ENCODE measurements at places on chromosomes 6 and 20. TPM values are rescaled to one million over a fixed set of nuclear protein-coding genes. Genes with fewer than 3 reads are reported as not detected.

Gene TNNC2
- total RNA-seq, result not detected

Gene TREM1
- total RNA-seq, result not detected

GRCh38 chr6:156953479-156954146, 176.4 kb downstream of the ARID1B start:
- peaks cover 6% of the 10 kb centered on the region for H3K36me3 ChIP-seq
- H3K27ac ChIP-seq, result peak overlapping the region; percentile 88
- peak overlapping the region; percentile 78 for H3K4me3 ChIP-seq
- DNase-seq, result no peak

- H3K4me3 ChIP-seq, result no peak overlapping the region
- peaks cover 7% of the 10 kb centered on the region for H3K4me1 ChIP-seq
- peaks cover 37% of the 10 kb centered on the region for H3K36me3 ChIP-seq
- H3K27me3 ChIP-seq, result no peaks in the 10 kb centered on the region
Measured at GRCh38 chr20:25257130-25257529, 9.2 kb downstream of the PYGB start.

GRCh38 chr20:50838707-50839385, 44.0 kb downstream of the BCAS4 start:
- no peak for DNase-seq
- peaks cover 21% of the 10 kb centered on the region for H3K4me1 ChIP-seq
- peak overlapping the region; percentile 85 for H3K27ac ChIP-seq
- H3K27me3 ChIP-seq, result no peaks in the 10 kb centered on the region
- no peaks in the 10 kb centered on the region for H3K36me3 ChIP-seq

DNA sequence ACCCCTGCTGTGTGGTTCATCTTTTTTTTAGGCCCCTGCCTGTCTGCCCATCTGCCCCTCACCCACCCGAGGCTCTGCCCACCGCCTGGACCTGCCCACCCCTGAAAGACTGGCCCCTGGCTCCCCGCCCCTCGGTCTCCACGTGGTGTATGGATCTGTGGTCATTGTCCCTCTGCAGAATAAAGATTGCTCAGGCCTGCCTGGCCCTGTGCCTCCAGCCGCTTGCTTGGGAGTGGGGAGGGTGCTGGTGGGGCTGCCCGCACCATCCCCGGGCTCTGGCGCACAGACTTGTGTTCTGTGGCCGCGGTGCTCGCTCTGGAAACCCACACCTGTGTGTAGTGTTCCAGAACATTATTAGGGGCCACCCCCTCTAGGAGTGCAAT, 1.6 kb downstream of the MAP1LC3A start:
- no peaks in the 10 kb centered on the region for H3K27me3 ChIP-seq
- H3K36me3 ChIP-seq, result peaks cover 11% of the 10 kb centered on the region
- H3K4me1 ChIP-seq, result peaks cover 12% of the 10 kb centered on the region
- no peak for DNase-seq

GRCh38 chr6:70797625-70798024, 129.9 kb downstream of the SMAP1 start:
- no peaks in the 10 kb centered on the region for H3K27me3 ChIP-seq
- H3K36me3 ChIP-seq, result peaks cover 17% of the 10 kb centered on the region
- no peaks in the 10 kb centered on the region for H3K4me1 ChIP-seq
- H3K27ac ChIP-seq, result no peak overlapping the region

Gene GTSF1L
- not detected for total RNA-seq

GRCh38 chr6:150622941-150623874, 23.5 kb downstream of the PLEKHG1 start:
- DNase-seq, result no peak
- peak overlapping the region; percentile 55 for H3K4me3 ChIP-seq
- H3K27me3 ChIP-seq, result peaks cover 2% of the 10 kb centered on the region

DNA sequence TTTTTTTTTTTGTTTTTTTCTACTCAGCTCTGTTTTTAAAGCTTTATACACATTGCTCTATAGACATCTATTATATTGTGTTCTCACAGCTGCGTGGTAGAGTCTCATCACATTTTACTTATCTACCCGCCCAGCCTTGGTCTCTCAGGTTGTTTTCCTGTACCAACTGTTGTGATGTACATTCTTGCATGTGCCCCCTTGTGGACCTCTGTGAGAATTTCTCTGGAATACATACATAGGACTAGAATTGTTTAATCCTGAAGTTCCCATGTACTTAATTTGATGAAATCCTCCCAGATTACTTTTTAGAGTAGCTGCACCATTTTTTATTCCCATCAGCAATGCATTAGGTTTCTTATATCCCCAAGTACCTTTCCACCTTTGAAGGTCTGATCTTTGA, 40.4 kb upstream of the TINAG start:
- no peak overlapping the region for H3K27ac ChIP-seq
- no peaks in the 10 kb centered on the region for H3K4me1 ChIP-seq
- H3K27me3 ChIP-seq, result peaks cover 12% of the 10 kb centered on the region
- no peak for DNase-seq
- no peak overlapping the region for H3K4me3 ChIP-seq
- H3K36me3 ChIP-seq, result no peaks in the 10 kb centered on the region

- H3K4me1 ChIP-seq, result peaks cover 11% of the 10 kb centered on the region
- H3K27me3 ChIP-seq, result no peaks in the 10 kb centered on the region
- no peak for DNase-seq
- H3K36me3 ChIP-seq, result no peaks in the 10 kb centered on the region
- H3K27ac ChIP-seq, result no peak overlapping the region
Measured at GRCh38 chr6:15044146-15044882, 201.6 kb upstream of the JARID2 start.

GRCh38 chr6:84017709-84018452, 15.7 kb upstream of the MRAP2 start:
- DNase-seq, result no peak
- no peaks in the 10 kb centered on the region for H3K36me3 ChIP-seq
- peaks cover 4% of the 10 kb centered on the region for H3K4me1 ChIP-seq

Gene POPDC3
- total RNA-seq, result 1.1 TPM

Gene BAK1
- 37.0 TPM for total RNA-seq

GRCh38 chr20:34037767-34038166, 44.1 kb downstream of the RALY start:
- H3K27me3 ChIP-seq, result no peaks in the 10 kb centered on the region
- peaks cover 29% of the 10 kb centered on the region for H3K36me3 ChIP-seq
- peaks cover 64% of the 10 kb centered on the region for H3K4me1 ChIP-seq
- DNase-seq, result no peak
- H3K27ac ChIP-seq, result no peak overlapping the region

- DNase-seq, result peak; percentile 60
- H3K36me3 ChIP-seq, result no peaks in the 10 kb centered on the region
- H3K27ac ChIP-seq, result no peak overlapping the region
- peaks cover 23% of the 10 kb centered on the region for H3K4me1 ChIP-seq
- no peaks in the 10 kb centered on the region for H3K27me3 ChIP-seq
Measured at GRCh38 chr6:167572841-167573271, 248.0 kb downstream of the TTLL2 start.

Gene GMDS
- 27.5 TPM for total RNA-seq

Gene AFG1L
- total RNA-seq, result 9.6 TPM

Gene LBP
- total RNA-seq, result not detected

DNA sequence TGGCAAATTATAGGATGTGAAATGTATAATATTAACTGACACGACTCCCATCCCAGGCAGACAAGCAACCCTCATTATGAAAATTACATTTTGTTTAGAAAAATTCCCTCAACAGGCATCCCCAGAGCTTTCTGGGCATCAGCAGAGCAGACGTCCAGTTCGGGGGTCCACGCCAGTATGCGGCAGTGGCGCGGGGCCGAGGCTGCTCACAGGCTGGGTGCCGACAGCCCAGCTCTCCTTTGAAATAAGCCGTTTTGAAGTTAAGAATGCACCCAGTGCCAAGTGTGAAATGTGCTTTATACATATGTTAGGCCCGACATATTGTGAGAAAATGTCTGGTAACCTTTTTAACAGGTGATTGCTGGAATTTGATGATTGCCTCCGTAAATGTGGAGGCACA, 50.4 kb downstream of the RPP40 start:
- H3K36me3 ChIP-seq, result peaks cover 41% of the 10 kb centered on the region
- peak; percentile 36 for DNase-seq
- no peak overlapping the region for H3K27ac ChIP-seq
- H3K4me1 ChIP-seq, result peaks cover 4% of the 10 kb centered on the region
- H3K4me3 ChIP-seq, result no peak overlapping the region
- H3K27me3 ChIP-seq, result no peaks in the 10 kb centered on the region

- peaks cover 86% of the 10 kb centered on the region for H3K27me3 ChIP-seq
- H3K4me1 ChIP-seq, result peaks cover 35% of the 10 kb centered on the region
- peak overlapping the region; percentile 70 for H3K27ac ChIP-seq
- DNase-seq, result no peak
- H3K4me3 ChIP-seq, result peak overlapping the region; percentile 84
Measured at GRCh38 chr6:27669624-27670301, 196.9 kb upstream of the ZNF184 start.

GRCh38 chr20:5090191-5090590, 29.6 kb downstream of the PCNA start:
- no peak for DNase-seq
- peaks cover 4% of the 10 kb centered on the region for H3K36me3 ChIP-seq
- no peak overlapping the region for H3K4me3 ChIP-seq
- H3K4me1 ChIP-seq, result no peaks in the 10 kb centered on the region

DNA sequence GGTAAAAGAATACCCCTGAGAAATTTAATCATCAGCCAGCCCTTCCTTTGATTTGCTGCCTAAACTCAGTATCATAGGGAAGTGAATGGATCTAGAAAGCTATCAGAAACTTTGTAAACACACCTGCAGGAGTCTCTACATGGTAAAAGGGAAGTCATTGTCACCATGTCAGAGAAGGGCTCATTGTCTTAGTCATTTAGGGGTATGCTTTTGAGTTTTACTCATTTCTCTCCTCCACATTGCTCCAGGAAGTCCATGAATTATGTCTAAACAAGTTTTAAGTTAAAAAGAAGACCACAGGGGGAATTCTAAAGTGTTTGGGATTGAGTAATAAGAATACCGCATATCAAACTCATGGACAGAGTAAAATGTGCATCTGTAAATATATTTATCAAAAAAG, 2.5 kb downstream of the SLC17A1 start:
- no peaks in the 10 kb centered on the region for H3K4me1 ChIP-seq
- no peak overlapping the region for H3K4me3 ChIP-seq
- no peaks in the 10 kb centered on the region for H3K36me3 ChIP-seq
- no peak overlapping the region for H3K27ac ChIP-seq
- peaks cover 8% of the 10 kb centered on the region for H3K27me3 ChIP-seq
- DNase-seq, result no peak

- DNase-seq, result no peak
- no peaks in the 10 kb centered on the region for H3K36me3 ChIP-seq
- H3K27me3 ChIP-seq, result peaks cover 60% of the 10 kb centered on the region
- peaks cover 17% of the 10 kb centered on the region for H3K4me1 ChIP-seq
- peak overlapping the region; percentile 61 for H3K27ac ChIP-seq
- peak overlapping the region; percentile 88 for H3K4me3 ChIP-seq
Measured at GRCh38 chr20:31870726-31871617, 538 bp downstream of the TTLL9 start.

GRCh38 chr6:127533736-127534135, 14.6 kb upstream of the MTCL3 start:
- H3K27ac ChIP-seq, result no peak overlapping the region
- no peaks in the 10 kb centered on the region for H3K36me3 ChIP-seq
- H3K27me3 ChIP-seq, result peaks cover 10% of the 10 kb centered on the region

- H3K4me3 ChIP-seq, result no peak overlapping the region
- no peaks in the 10 kb centered on the region for H3K36me3 ChIP-seq
- DNase-seq, result no peak
Measured at GRCh38 chr20:43138061-43138770, 51.5 kb downstream of the PTPRT start.

GRCh38 chr6:39249278-39249677, 20.0 kb upstream of the KCNK5 start:
- peaks cover 5% of the 10 kb centered on the region for H3K27me3 ChIP-seq
- H3K36me3 ChIP-seq, result no peaks in the 10 kb centered on the region
- no peak overlapping the region for H3K27ac ChIP-seq
- DNase-seq, result no peak

Gene HLA-DQA1
- not detected for total RNA-seq

All from type B pancreatic cell (in vitro differentiated cells).